ENCODE measurements at places on chromosomes 5 and 9. TPM values are rescaled to one million over a fixed set of nuclear protein-coding genes. Genes with fewer than 3 reads are reported as not detected.

The GKAP1 gene
- 11.3 TPM for total RNA-seq

The MSMP gene
- not detected for total RNA-seq

The STPG3 gene
- total RNA-seq = not detected

The IFNB1 gene
- total RNA-seq = not detected

The SUSD3 gene
- 3.7 TPM for total RNA-seq

The TXNDC8 gene
- total RNA-seq = not detected

The GPX3 gene
- 4,800 TPM for total RNA-seq

Data from tibial nerve (tissue), 4 donors.